ENCODE measurements at places on chromosomes 5 and 9.

GRCh38 chr5:50711280-50711679 is 44.8 kb downstream of the PARP8 start:
- DNase-seq, result no peak

GRCh38 chr5:154276261-154276972 is 85.9 kb downstream of the GALNT10 start:
- no peak for DNase-seq

GRCh38 chr5:71864730-71865601 is 145.9 kb downstream of the CARTPT start:
- DNase-seq, result no peak

DNA sequence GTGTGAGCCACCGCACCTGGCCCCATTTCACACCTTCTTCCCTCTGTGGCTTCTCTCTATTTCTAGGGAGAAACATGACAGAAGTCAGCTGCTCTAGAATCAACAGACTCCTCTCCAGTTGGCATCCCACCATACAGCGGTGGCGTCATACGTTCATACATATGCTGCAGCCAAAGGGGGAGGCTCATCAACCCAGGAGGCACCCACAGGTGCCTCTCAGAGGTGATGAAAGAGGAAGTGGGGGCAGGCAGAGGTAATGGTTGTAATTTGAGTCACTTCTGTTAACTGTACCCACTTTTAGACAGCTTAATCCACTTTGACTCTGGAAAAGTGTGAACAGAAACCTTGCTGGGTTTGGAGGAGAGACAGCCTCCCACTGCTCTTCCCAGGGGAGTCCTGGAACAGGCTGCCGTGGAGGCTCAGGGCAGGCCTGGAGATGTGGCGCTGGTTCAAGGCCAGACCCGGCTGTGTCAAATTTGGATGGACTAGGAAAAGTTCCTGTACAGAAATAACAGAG is 47.3 kb upstream of the SUB1 start:
- DNase-seq, result no peak

- DNase-seq, result no peak
Measured at GRCh38 chr9:133813749-133814585, 75.8 kb upstream of the SARDH start.

- DNase-seq, result no peak
Measured at GRCh38 chr9:38620483-38621433, at the start of gene ANKRD18A. Gene ANKRD18A (minus strand): TSS chr9:38620596. CDS start chr9:38620285, 311 bp downstream.

- no peak for DNase-seq
Measured at GRCh38 chr9:130407916-130408663, 36.7 kb upstream of the ASS1 start.

DNA sequence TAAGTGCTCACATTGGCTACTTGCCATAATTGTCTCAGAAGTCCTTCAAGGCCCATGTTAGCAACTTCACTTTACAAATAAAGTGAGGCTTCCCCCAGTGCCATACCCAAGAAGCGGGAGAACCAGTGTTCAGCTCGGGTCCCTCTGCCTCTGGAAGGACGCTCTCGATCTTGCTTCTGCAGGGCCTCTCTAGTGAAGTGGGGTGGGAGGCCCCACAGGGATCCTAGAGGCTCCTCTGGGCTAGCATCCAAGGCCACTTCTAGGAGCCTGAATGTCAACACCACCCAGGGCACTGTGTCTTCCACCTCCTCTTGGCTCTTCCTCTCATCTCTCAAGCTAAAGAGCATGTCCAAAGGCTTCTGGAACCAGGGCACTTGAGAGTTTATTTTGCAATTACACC is 282.5 kb downstream of the GADD45G start:
- DNase-seq, result no peak

DNA sequence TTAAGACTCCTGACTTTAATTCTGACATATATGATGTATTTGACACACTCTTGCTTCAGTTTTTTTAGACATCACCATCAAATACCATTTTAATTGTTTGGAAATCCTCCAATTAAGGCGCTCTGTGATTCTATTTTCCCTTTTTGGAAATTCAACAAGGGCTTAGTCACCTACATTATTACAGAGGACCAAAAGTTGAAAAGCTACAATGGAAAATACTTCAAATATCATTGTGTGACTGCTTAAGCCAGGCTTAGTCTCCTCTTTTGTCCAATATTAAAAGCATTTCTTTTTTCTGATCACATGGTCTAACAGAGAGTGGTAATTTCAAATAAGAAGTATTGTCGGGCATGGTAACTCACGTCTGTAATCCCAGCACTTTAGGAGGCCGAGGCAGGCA is 160.3 kb downstream of the CEMIP2 start:
- DNase-seq, result no peak

GRCh38 chr5:132388244-132389050 is 18.9 kb downstream of the SLC22A5 start:
- DNase-seq, result no peak

GRCh38 chr9:116027951-116028350 is 125.6 kb upstream of the PAPPA start:
- no peak for DNase-seq

GRCh38 chr5:148559461-148559860 is 94.9 kb downstream of the HTR4 start:
- DNase-seq, result no peak

GRCh38 chr9:36721846-36722588 is 149.3 kb downstream of the MELK start:
- no peak for DNase-seq

- no peak for DNase-seq
Measured at GRCh38 chr5:74020503-74020902, 394.5 kb downstream of the ARHGEF28 start.

DNA sequence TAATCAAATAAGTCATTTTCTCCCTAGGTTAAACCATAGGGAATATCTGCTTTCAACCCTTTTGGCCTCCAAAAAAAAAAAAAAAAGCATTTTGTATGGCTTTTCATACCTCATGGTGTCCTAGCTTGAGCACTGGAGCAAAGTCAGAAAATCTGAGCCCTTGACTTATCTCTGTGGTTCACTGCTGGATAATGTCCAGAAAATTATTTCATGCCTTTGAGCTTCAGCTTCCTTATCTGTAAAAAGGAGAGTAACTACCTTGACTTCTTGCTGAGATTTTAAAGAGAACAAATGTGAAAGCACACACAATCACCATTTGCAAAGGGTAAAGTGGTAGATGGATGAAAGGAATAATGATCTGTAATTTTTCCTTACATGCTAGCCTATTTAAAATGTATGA is 165.9 kb downstream of the ALDH1A1 start:
- no peak for DNase-seq

- no peak for DNase-seq
Measured at GRCh38 chr5:178425621-178426068, 164.5 kb downstream of the COL23A1 start.

- DNase-seq, result no peak
Measured at GRCh38 chr5:30878296-30878695, 315.2 kb upstream of the CDH6 start.

- DNase-seq, result no peak
Measured at GRCh38 chr9:116190637-116191396, 37.2 kb downstream of the PAPPA start.

GRCh38 chr5:66669086-66669861 is 73.1 kb downstream of the MAST4 start:
- no peak for DNase-seq

GRCh38 chr5:120043431-120043830 is 414.1 kb downstream of the FAM170A start:
- no peak for DNase-seq

Measured in GOT3 (cell line).